Activated effector memory CD4-positive, alpha-beta T cell treated with Interleukin-2 at 50 U/mL for 16 hours (primary cell): ENCODE measurements at places on chromosomes 3 and 15.

- no peak for DNase-seq
These were observed 851.9 kb upstream of the ALCAM start for GRCh38 chr3:104514776-104515175.

DNA sequence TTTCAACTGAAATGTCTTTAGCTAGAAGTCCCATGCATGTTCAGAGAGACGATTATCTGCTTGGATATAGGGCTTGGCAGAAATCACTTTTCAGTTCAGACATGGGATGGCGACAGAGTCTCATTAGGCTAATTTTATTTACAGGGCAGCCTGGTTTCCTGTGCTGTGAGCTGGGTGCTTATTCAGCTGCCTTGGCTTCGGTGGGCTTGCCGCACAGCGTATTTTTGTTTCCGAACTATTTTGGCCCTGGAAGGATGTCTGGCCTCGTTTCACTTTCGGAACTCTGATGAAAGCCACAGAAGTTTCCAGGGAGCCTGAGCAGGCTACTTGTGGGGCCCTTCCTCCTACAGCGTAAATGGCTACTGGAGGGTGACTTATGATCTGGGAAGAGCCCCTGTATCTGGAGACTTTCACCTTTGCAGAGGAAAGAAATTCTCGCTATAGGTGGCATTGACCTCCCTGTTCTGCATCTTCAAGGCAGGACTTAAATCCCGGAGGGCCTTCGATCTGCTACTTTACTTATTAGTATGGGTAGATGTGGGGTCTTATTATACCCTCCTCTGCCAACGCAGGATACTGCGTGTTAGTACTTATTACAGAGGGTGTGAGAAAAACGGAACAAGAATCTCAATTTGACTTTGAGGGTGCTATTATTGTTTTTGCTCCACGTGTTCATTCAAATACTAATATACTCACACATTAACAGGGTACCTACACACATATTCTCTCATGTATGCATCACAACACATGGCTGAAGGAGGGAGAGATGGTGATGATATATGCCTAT lies 364.0 kb upstream of the RBMS3 start:
- no peak for DNase-seq

DNA sequence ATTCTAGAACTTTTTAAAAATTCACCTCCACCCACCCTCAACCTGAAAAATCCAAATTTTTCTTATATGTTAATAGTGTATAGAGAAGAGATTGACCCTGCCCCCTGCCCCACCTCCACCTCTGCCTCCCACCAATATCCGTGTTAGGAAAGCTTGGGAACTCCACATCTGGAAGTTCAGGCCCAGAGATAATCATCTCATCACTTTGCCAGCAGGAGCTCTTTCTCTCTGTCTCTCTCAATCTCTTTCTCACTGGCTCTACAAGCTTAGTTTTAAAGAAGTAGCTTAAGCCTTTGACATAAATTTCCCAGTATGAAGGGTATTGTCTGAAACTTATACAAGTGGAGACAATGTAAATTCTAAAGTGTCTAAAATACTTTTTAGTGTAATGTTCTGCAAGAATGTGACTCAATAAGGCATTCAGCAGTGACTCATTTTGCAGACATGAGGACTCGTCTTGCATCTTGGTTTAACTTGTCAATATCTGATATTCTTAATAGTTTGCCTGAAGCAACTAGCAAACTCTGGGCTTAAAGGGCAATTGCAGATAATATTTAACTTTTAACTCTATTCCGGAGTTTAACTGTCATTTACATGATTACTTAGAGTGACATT lies 299.8 kb upstream of the EPHA3 start:
- no peak for DNase-seq

GRCh38 chr3:188875413-188875812 lies 296.4 kb upstream of the TPRG1 start:
- no peak for DNase-seq

- no peak for DNase-seq
These were observed 156.7 kb downstream of the SUCLG2 start for GRCh38 chr3:67497746-67498145.

GRCh38 chr3:21328711-21329390 lies 422.2 kb downstream of the ZNF385D start:
- no peak for DNase-seq

DNA sequence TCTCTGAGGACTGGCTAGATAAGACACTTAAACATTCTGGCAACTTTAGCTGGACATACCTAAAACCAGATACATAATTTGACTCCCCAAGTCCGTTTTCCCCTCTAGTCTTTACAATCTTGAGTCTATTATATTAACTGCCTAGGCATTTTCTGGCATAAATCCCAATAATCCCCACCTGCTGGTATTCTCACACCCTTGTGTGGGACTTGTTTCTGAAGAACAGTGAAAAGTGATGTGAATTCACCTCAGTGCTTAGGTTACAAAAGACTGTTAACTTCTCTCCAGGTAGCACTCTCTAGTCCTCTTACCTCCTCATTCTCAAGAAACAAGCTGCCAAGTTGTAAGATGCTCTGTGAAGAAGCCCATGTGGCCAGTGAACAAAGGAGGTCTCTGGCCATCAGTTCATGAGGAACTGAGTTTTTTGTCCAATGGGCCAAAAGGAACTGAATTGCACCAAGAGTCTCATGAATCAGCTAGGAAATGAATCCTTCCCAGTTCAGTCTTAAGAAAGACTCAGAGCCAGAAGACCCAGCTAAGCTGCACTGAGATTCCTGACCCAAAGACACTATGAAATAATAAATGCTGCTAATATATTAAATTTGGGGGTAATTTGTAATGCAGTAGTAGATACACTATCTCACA lies 4.1 kb downstream of the OSBPL11 start:
- no peak for DNase-seq

GRCh38 chr15:71341811-71342550 lies 226.7 kb downstream of the THSD4 start:
- DNase-seq: no peak

GRCh38 chr3:31377045-31377642 lies 155.6 kb upstream of the STT3B start:
- peak; percentile 3 for DNase-seq

DNA sequence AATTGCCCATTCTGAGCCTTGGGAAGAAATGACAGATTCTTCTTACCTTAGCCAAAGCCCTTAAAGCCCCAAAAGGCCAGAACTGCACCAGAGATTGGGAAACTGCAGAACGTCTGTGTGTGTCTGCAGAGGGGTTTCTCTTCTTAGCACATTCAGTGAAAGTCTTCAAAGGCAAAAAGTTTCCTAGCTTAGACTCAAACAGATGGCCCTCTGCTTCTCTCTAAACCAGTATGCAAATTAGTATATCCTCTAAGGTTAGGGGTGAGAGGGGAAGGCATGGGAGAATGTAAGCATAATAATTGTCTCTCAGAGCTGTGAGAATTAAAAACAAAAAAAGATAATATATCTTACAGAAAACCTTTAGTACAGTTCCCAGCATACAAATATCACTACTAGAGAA lies 334.0 kb upstream of the MCTP2 start:
- no peak for DNase-seq

- DNase-seq: no peak
These were observed 119.5 kb downstream of the FRMD5 start for GRCh38 chr15:44075535-44075934.

DNA sequence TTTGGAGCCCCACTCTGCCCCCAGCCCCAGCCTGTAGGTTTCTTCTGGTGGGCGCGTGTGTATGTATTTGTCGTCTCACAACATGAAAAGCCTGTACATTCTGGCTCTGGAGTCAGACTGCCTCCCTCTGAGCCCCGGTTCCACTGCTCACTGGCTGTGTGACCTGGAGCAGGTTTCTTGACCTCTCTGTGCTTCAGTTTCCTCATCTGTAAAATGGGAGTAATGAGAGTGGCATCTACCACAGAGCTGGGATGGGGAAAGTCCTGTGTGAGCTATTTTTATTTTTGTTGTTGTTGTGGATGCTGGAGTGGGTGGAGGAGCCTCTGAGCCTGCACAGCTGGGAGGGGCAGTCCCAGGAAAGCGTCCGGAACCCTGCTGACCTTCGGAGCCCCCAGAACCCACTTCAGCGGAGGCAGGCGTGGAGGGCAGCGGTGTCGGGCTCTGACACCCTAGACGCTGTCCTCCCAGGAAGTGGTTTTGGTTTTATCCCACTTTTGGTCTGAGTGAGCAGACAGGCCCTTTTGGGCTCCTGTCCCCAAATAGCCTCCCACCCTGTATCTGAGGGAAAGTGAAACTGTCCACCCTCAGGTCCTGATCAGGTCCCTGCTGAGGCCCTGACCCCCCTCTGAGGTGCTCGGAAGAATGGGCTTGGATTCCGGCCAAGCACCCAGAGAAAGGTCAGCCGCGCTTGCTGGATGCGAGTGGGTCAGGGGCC lies 103.5 kb downstream of the CHSY1 start:
- no peak for DNase-seq

- no peak for DNase-seq
These were observed 3.3 kb upstream of the ADAMTS9 start for GRCh38 chr3:64691051-64691450.

DNA sequence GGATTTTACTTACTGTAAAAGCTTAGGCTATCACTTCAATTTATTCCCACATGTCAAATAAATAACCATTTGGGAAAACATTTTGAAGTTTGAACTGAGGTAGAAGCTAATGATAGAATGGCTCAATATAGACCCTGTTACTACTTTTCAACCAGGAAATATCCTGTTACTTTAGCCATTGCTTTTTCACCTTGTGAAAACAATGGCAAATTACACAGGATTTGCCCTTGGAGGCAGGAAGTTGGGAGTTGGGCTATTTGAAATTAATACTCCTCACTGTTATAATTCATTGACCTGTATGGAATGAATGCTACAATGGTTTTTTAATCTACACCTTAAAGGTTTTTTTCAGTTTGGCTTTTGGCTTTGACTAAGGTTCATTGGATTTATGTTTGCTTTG lies 98.1 kb upstream of the UBE2E2 start:
- DNase-seq: no peak

- DNase-seq: no peak
These were observed 3.2 kb downstream of the ZXDC start for GRCh38 chr3:126472277-126473006.

GRCh38 chr15:61479613-61480012 lies 250.5 kb upstream of the RORA start:
- no peak for DNase-seq

- no peak for DNase-seq
These were observed 3.4 kb downstream of the GP9 start for GRCh38 chr3:129063841-129064482.

DNA sequence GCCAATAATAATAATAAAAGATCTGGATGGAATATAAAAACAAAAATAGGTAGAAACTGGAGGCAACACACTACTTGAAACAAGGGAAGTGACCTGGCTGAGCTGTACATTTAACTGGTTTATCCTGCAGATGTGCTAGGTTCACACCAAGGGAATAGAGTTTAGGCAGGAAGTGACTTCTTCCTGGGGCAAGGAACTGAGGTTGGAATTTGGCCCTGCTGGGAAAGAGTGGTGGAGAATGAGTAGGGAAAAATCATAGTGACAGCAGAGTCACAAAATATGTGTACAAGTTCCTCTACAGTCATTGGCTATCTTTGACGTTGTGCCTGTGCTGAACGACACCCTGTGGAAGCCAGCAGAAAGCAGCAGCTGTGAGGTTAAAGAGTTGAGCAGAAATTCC lies 44.1 kb downstream of the ARHGAP11B start:
- DNase-seq: no peak

GRCh38 chr3:145191543-145191942 lies 969.4 kb downstream of the PLOD2 start:
- no peak for DNase-seq

DNA sequence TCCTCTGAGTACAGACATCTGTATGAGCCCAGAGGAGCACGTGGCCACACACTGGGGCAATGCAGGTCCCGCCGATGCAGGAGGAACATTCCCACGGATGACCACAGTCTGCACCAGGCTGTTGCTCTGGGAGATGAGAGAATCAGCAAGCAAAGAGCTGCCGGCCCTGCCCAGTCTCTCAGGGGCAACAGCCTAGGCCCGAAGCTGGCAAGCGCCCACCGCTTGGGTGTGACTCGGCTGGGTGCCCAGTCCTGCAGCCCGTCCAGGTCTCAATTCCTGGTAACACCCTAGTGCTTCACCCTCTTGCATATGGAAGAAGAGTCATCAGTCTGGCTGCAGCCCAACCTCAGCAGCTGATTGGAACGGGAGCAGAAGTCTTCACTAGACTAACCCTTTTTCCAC lies 153.7 kb upstream of the HES1 start:
- DNase-seq: no peak

DNA sequence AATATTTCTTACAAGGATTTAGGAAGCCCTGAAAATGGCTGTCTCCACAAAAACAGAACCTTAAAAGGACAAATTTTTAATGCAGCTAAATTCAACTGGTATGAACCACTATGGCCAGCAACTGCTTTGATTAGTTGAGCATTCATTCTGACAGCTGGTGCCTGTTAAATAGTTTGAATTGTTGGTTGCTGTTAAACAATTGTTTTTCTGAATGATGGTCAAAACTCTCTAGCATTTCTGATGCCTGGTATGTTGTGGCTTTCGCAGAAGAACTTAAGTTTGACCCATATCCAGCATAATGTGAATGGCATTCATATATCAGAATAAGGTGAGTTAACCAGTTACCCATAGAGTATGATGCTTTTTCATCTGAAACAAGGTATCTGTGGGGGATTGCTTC lies 138.4 kb downstream of the MEIS2 start:
- DNase-seq: no peak

GRCh38 chr3:45056608-45057301 lies 30.7 kb downstream of the CLEC3B start:
- DNase-seq: no peak

GRCh38 chr3:193598202-193598601 lies 5.2 kb downstream of the OPA1 start:
- DNase-seq: no peak

- DNase-seq: no peak
These were observed 609.0 kb downstream of the EDEM1 start for GRCh38 chr3:5796541-5796940.

DNA sequence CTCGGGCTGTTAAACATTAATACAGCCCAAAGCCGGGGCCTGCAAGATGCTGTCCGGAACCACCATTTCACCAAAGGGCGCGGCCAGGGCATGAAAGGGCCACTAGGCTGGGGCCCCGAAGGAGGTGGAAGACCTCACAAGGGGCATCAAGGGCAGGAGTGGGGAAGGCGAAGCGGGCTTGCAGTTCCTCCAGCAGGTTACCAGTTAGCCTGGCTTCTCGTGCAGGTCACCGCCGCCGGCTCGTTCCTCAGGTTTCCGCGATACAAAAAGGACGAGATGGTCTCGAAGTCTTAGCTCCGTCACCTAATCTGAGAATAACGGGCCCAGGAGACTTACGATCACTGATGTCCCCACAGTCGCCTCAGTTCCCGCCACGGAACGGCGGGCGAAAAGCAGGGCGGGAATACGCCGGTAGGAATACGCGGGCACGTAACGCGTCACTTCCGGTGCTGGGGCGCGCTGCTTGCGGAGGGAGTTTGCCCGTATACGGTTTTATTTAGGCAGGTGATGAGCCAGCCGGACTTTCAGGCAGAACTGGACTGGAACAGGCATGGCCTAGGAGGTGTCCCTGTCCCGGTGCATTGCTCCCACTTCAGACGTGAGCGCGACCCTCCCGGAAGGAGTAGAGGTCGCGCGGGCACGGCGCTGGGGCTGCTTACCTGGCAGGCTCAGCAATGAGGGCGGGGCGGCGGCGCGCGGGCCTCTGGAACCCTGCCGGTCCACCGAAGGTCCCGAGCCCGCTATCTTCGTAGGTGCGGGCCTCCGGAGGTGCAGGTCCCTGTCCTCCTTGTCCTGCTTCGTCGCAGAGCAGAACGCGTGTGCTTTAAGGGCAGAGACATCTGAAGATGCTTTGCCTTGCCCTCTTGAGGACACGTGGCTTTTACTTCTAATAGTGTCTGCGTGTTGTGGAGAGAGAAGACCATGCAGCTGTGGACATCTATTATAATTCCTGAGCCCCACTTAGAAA lies at the start of gene RFC4:
TSS of gene RFC4 (minus strand) at position 394 of the 967 bp plus-strand sequence. CDS start 1,769 bp downstream, outside the sequence.
- DNase-seq: peak; percentile 77

GRCh38 chr3:172034786-172035685 lies 4.3 kb upstream of the FNDC3B start:
- DNase-seq: no peak
